Stimulated activated CD8-positive, alpha-beta memory T cell treated with anti-CD3 and anti-CD28 coated beads, Interleukin-2, amount 100 ng/mL, for 48 hours (primary cell): ENCODE measurements at places on chromosomes 5 and 9.
A peak's percentile ranks its signal among the peaks of the same experiment; 100 is the strongest.

DNA sequence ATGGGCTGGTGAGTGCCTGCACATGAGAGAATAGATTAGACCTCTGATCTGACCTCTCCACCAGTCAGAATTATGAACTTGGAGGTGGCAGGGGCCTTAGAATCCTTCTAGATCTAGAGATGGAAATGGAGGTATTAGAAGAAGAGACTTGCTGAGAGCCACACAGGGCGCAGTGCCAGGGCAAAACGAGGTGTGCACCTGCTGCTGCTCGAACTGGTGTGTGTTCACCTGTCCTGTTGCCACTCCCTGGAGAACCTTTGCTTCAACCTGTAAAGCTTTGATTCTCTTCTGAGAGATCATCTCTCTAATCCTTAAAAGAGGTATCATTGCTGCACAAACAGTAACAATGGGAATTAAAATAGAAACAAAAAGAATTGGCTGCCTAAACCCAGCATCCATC, 24.9 kb downstream of the FRMPD1 start:
- DNase-seq, result no peak

GRCh38 chr9:23622396-23622795, 203.6 kb downstream of the ELAVL2 start:
- no peak for DNase-seq

- DNase-seq, result no peak
Observed at GRCh38 chr5:103117471-103117991, 2.4 kb downstream of the GIN1 start.

GRCh38 chr9:69174616-69175463, 763 bp downstream of the TJP2 start:
- DNase-seq, result peak; percentile 40

DNA sequence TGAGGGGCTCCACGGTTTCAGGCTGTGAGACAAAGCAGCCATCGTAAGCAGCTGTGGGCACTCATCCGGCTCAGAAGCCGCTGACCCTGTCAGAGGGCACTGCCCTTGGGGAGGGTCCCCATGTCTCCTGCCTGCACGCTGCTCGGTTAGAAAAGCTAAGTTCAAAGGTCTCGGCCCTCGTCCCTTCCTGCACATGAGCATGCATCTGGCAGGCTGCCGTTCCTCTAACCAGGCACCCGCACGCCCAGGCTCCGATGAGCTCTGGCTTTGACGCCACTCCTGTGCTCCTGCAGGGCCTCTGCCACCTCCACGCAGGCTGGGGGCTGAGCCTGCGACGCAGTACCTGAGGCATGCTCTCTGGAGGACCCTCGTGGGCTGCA, 51.3 kb downstream of the NKD2 start:
- DNase-seq, result no peak

GRCh38 chr9:97923529-97924108, 1.3 kb upstream of the TRMO start:
- peak; percentile 30 for DNase-seq

DNA sequence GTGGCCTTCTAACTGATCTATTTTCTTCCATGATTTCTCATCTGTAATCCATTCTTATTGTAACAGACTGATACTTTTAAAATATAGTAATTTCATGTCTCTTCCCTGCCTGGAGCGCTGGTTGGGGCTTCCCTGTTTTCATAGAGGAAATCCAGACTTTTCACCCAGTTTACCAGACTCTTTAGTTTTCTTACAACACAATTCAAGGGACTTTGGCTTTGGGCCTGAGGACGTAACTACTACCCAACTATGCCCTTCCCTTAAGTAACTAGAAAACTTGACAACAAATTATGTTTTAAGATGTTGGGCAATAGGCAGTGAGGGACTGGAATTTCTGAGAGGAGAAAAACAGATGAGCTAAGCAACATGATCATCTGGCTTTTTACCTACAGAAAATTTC, 289.6 kb downstream of the FGF10 start:
- no peak for DNase-seq

GRCh38 chr9:75855509-75855908, 35.0 kb upstream of the PCSK5 start:
- no peak for DNase-seq

GRCh38 chr5:130034566-130035210, 130.4 kb downstream of the CHSY3 start:
- no peak for DNase-seq

DNA sequence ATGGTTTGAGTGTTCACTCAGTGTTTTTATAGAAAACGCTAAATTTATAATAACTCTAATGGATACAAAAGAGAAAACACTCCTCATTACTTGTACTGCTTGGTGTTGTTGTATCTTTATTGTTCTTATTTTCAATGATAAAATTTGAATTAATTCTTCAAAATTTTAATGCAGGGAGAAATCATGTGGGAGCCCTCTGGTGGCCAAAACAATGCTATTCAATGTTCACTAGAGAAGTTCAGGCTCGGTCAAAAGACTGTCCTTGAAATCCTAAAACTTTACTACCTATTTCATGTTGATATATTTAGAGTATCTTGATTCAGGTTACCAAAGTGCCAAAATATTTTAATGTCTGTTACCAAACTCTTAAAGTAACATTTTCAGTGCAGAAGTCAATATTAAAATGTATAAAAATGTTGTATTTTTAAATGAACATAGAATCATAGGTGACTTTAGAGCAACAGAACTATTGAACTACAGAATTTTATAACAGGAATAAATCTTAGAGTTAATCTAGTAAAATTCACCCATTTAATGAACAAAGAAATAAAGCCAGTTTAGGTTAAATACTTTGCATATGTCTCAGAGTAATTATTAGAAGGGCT, 1259.8 kb downstream of the PTPRD start:
- no peak for DNase-seq

GRCh38 chr5:89904442-89904841, 505.1 kb downstream of the CETN3 start:
- DNase-seq, result no peak

DNA sequence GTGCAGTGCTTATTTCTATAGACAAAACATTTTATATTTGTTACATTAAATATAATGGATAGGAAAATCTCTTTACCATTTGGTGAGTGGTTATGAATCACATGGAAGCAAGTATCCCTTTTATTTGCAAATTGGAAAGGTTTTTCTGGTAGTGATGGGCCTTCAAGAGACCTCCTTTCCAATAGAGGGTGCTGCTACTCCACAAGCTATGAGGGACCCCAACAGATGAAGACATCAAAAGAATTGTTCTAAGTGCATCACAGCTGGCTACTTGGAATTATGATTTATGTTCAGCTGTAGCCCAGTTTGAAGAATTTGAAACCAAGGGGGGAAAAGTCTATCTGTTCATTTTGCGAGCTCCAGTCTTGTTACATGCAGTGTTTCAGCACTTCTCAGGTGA, 493.7 kb upstream of the SGCD start:
- no peak for DNase-seq

DNA sequence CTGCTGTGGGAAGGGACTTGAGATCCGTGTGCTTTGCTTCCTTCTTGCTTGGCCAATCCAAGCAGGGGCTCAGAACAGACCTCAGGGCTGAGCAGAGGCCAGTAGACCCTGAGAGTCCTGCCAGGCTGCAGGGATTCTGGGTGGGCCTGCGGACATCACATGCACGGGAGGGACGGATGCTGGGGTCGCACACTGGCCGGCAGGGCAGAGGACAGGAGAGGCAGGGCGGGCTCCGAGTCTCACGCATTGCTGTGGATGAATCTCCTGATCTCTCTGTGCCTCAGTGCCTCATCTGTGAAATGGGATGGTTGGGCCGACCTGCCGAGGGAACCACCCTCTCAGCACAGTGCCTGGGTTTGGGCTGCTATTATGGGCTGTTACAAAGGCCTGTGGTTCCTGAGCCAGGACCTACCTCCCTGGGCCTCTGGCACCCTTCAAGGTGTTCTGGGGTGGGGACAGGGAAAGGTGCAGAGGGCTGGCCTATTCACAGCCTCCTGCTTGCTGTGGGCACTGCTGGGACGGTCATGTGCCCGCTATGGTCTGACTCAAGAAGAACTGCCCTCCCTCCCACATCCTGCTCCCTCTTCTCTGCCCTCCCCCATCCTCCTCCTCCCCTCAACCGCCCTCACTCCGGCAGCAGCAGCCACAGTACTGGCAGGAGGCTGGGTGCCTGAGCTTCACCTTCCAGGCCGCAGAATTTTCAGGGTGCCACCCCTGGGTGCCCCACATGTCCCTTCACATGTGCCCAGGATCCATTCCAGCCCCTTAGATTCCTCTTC, 43.3 kb downstream of the NCS1 start:
- no peak for DNase-seq

DNA sequence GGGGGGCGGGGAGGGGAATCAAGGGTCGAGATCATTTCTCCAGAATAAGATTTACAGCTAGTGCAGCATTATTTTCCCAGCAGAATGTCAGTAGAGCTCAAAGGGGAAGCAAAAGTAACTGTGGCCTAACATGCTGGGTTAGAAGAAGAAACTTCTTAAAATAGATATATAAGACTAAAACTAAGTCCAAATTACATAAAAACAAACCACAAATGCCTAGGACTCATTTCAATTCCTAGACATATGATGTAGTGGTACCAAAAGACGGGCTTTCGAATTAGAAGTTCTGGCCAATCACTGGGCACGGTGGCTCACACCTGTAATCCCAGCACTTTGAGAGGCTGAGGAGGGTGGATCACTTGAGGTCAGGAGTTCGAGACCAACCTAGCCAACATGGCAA, 20.8 kb upstream of the MELK start:
- no peak for DNase-seq

- DNase-seq, result no peak
Observed at GRCh38 chr5:171330021-171330420, 21.0 kb downstream of the TLX3 start.

DNA sequence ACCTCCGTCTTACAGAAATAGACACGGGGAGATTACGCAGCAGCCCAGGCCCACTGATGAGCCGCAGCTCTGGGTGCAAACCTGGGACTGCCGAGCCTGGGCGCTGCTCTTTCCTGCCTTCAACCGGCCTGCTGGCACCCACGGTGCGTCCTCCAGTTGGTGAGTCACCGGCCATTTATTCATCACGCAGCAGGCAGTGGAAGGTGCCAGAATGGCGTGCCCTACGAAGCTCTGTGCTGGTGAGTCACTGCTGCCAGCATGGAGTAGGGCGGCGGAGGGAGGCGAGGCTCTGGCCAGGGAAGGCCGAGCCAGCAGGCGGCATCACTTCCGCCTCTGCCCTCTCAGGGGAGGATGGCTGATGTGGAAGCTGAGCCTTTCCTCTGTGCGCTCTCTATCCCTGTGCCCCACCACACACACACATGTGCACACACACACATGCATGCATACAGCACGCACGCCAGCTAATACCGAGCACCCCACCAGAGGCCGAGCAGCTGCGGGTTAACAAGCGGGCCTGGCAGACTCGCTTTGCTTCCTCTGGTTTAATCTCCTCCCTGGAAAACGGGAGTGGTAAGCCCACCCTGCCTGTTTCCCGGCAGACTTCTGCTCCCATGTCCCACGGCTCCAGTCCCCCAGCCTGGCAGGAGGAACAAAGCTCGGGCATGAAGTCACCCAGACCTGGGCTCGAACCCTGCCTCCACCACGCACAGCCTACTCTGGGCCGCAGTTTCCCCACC, 39.2 kb downstream of the OLFM1 start:
- no peak for DNase-seq

DNA sequence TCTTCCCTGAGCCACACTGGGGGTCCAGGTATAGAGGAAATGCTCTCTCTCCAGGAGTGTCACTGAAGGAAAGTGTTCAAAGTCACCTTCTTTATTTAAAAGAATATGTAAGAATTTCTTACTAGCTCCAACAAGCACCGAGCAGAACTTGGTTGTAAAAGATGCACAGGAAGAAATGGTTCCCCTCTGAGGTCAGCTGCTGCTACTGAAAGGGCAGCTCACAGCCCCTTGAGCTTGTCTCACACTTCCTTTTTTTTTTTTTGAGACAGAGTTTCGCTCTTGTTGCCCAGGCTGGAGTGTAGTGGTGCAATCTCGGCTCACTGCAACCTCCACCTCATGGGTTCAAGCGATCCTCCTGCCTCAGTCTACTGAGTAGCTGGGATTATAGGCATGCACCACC, 77.2 kb downstream of the PRRT1B start:
- no peak for DNase-seq

DNA sequence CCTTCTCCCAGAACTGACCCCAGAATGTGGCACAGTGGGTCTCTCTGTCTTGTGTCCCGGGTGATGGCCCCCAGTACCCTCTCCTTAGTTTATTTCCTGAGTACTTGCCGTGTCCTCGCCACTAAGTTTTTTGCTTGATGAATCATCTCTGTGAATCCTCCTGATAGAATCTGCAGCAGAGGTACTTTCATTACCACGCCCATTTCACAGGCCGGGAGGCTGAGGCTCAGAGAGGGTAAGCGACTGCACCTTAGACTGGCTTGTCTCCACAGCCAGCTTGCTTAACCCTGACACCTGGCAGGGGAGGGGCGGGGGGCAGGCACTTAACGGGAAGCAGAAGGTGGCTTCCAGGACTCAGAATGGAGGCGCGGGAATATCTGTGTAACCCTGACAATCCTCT, 7.9 kb upstream of the IER5L start:
- DNase-seq, result no peak

- no peak for DNase-seq
Observed at GRCh38 chr9:19682397-19682796, 106.4 kb downstream of the SLC24A2 start.

GRCh38 chr5:15796557-15796956, 296.6 kb downstream of the FBXL7 start:
- no peak for DNase-seq

DNA sequence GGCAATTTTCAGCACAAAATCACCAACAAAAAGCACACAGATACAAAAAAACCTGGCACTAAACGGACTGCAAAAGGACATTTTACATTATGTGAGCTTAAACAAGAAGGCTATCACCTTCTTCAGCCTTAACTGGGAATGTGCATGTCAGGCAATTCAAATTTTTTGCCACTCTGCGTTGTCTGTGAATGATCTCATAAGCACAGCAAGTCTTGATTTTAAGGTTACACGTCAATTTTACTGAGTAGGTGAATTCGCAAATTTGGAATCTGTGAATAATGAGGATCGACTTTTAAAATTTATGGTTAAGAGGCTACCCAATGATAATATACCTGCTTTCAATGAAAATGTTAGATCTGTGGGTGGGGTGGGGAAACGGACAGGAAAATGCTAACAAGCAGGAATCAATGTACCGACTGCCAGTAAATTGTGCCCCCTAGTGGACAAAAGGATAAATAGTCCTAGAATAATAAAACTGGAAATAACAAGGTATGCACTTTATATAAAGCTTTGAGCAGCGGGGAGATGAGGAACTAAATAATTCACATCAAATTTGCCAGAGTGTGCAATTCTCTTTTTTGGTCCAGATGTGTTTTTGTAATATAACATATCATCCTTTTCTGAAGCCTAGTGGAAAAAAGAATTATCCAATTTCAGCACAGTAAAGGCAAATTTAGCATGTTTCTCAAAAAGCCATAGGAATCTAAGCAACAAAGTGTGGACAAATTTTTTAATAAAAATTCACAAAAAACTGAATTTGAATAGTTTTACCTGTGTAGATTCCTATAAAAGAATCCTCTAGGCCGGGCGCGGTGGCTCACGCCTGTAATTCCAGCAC, 20.5 kb downstream of the EQTN start:
- no peak for DNase-seq
